ENCODE measurements at places on chromosomes 6 and 20. TPM values are rescaled to one million over a fixed set of nuclear protein-coding genes. Genes with fewer than 3 reads are reported as not detected.

The IL17A gene
- total RNA-seq: 0.22 TPM

The CEP57L1 gene
- total RNA-seq: 22.3 TPM

The DAAM2 gene
- not detected for total RNA-seq

The F13A1 gene
- not detected for total RNA-seq

The CDC5L gene
- total RNA-seq: 17.9 TPM

The CLIC1 gene
- total RNA-seq: 253 TPM

The ULBP3 gene
- total RNA-seq: 1.1 TPM

The MLN gene
- total RNA-seq: not detected

The NRSN1 gene
- total RNA-seq: not detected

The CLPSL2 gene
- total RNA-seq: not detected

The C20orf96 gene
- total RNA-seq: 9.4 TPM

The MRPL18 gene
- 60.5 TPM for total RNA-seq

The TGM6 gene
- total RNA-seq: not detected

The POPDC3 gene
- total RNA-seq: not detected
